ENCODE measurements at places on chromosomes 4 and X. TPM values are rescaled to one million over a fixed set of nuclear protein-coding genes. Genes with fewer than 3 reads are reported as not detected.

Gene RXFP1
- not detected for total RNA-seq

Gene CDS1
- total RNA-seq: 29.7 TPM

Gene BEX4
- total RNA-seq: 24.9 TPM

Gene RAB9B
- total RNA-seq: not detected

Gene DUSP21
- total RNA-seq: not detected

Gene F8A3
- total RNA-seq: 0.34 TPM

Gene PAGE2
- total RNA-seq: not detected

Gene COL4A6
- total RNA-seq: 20.8 TPM

Gene MED28
- 7.5 TPM for total RNA-seq

Gene ATOH1
- total RNA-seq: not detected

Gene CHST7
- total RNA-seq: 4.1 TPM

Gene GNRHR
- total RNA-seq: under 0.01 TPM

Gene MAOB
- 2.5 TPM for total RNA-seq

Gene TBX22
- not detected for total RNA-seq

Gene ETDA
- total RNA-seq: not detected

Gene XAGE1A
- not detected for total RNA-seq

Gene ETDB
- total RNA-seq: not detected

Gene DUX4
- not detected for total RNA-seq

Gene TMEM156
- total RNA-seq: 3.8 TPM

Gene HHIP
- total RNA-seq: under 0.01 TPM

Gene EGF
- 2.7 TPM for total RNA-seq

Gene ZFP92
- 0.34 TPM for total RNA-seq

Gene TRO
- 0.14 TPM for total RNA-seq

Gene SNX25
- 16.7 TPM for total RNA-seq

Gene AFP
- not detected for total RNA-seq

Gene PNMA5
- not detected for total RNA-seq

Gene LRCH2
- total RNA-seq: under 0.01 TPM

Gene PHEX
- 1.7 TPM for total RNA-seq

Gene PNMA6A
- 0.57 TPM for total RNA-seq

Gene NLGN4X
- total RNA-seq: 0.50 TPM

Gene PDLIM3
- 0.68 TPM for total RNA-seq

Gene PLK4
- 1.2 TPM for total RNA-seq

Gene TMEM271
- not detected for total RNA-seq

Gene PALLD
- 303 TPM for total RNA-seq

Gene KLKB1
- not detected for total RNA-seq

Gene SFRP2
- not detected for total RNA-seq
